ENCODE measurements at places on chromosomes 12 and 14.
A peak's percentile ranks its signal among the peaks of the same experiment; 100 is the strongest.

DNA sequence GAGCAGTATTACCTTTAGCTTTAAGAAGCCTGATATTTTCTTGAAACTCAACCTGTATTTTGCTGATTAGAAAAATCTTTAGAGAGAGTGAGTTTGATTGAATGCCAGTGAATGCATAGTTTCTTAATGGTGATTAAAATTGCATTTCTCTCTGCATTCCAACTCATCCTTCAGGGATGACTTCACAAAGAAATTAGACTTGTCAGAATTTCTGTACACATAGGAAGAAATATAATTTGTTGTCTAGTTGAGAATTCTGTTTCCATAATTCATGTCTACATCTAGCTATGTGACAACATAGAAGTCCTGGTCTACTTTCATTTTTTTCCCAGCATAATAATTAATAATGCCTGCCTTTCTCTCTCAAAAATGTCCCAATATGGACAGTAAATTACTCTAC, 136.6 kb downstream of the OTOGL start:
- no peak for DNase-seq

DNA sequence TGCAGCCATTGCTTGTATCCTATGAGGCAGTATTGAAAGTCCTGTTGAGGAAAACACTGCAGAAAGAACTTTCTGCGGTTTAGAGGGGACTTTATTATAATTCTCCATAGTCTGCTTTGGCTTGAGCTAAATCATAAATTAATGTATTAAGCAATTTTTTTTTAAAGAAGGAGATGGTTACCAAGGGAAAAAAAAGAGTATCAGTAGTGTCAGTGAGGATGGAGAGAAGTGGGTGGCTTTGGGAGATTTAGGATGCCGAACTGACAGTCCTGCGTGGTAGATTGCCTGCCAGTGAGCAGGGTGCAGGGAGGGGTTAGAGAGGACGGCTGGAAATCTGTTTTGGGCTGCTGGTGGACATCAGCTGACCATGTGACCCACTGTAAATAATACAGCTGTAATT, 96.8 kb downstream of the MYRFL start:
- no peak for DNase-seq

- DNase-seq = peak; percentile 59
Observed at GRCh38 chr14:99758121-99758821, 34.9 kb upstream of the EML1 start.

GRCh38 chr12:52976574-52977071, 27.7 kb downstream of the KRT18 start:
- DNase-seq = no peak

DNA sequence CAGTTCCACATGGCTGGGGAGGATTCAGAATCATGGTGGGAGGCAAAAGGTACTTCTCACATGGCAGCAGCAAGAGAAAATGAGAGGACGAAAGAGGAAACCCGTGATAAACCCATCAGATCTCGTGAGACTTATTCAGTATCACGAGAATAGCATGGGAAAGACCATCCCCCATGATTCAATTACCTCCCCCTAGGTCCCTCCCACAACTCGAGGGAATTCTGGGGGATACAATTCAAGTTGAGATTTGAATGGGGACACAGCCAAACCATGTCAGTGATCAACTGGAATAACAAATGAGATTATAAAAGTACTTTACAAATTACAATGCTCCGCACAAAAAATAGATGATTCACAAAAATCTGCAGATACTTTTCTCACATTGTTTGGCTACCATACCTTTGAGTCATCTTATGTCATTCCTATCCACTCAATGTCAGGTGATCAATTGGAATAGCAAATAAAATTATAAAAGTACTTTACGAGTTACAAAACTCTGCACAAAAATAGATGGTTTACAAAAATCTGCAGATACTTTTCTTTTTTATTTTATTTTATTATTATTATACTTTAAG, 338.9 kb downstream of the C12orf50 start:
- no peak for DNase-seq

DNA sequence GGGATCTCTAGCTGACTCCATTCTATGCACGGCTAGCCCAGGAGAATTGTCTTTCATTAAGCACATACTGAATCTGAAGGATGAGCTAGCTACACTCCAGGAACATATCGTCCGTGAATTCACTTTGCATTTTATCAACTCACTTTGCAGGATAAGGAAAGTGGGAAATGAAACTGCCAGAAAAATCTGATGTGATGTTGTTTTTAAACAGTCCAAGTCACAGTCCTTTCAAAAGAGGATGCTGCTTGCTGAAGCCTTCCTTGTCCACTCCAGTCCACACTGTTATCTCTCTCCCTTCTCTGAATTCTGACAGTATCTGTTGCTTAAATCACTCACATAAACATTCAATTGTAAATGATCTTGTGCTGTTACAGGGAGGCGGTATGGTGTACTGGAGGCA, 12.7 kb upstream of the TMCC3 start:
- no peak for DNase-seq

- DNase-seq = no peak
Observed at GRCh38 chr12:95259368-95259767, 41.8 kb downstream of the VEZT start.

DNA sequence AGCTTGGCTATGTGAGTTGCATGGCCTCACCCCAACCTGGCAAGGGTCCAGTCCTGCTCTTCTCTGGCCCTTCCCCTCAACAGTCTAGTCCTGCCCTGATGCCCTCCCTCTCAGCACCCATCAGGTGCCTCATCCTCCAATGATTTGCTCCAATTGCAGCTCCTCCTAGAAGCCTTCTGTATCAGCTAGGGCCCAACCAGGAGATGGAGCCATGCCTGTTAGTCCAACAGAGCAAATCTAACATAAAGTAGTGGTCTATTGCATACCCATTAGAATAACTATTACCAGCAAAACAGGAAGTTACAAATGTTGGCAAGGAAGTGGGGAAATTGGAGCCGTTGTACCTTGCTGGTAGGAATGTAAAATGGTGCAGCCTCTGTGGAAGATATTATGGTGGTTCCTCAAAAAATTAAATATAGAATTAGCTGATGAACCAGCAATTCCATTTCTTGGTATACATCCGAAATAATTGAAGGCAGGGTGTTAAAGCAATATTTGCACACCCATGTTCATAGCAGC, 163.5 kb downstream of the VRK1 start:
- DNase-seq = no peak

DNA sequence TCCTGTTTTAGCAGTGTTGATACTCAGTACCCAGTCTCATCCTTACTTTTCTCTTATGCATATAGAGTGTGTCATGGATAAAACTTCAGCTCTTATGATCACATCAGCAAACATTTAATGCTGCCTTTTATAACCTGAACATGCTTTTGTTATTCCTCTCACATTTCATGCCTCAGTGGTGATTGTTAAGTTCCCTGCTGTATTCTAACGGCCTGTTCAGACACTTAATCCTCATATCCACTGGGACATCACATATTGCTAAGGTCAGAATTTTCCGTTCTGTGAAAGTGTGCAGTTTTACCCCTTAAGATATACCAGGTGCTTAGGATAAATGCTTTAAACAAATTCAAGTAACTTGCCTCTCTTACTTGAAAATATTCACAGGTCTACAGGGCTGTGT, 268.7 kb upstream of the SEL1L start:
- no peak for DNase-seq

DNA sequence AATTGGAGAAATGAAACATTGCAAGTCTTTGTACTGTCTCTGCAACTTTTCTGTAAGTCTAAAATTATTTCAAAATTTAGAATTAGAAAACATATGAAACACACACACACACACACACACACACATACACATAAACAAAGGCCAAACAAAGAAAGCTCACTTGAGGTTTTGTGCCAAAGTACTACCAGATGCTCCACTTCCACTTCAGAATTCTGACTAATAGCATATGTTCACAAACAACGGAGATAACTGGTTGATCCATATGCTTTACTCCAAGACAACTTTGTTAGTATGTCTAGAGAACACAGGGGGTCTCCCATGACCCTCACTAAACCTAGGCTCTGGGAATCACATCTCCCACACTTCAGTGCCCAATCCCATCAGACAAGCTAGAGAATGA, 133.8 kb upstream of the CLEC14A start:
- DNase-seq = peak; percentile 38

GRCh38 chr14:68953196-68953555, 25.9 kb downstream of the ACTN1 start:
- no peak for DNase-seq

DNA sequence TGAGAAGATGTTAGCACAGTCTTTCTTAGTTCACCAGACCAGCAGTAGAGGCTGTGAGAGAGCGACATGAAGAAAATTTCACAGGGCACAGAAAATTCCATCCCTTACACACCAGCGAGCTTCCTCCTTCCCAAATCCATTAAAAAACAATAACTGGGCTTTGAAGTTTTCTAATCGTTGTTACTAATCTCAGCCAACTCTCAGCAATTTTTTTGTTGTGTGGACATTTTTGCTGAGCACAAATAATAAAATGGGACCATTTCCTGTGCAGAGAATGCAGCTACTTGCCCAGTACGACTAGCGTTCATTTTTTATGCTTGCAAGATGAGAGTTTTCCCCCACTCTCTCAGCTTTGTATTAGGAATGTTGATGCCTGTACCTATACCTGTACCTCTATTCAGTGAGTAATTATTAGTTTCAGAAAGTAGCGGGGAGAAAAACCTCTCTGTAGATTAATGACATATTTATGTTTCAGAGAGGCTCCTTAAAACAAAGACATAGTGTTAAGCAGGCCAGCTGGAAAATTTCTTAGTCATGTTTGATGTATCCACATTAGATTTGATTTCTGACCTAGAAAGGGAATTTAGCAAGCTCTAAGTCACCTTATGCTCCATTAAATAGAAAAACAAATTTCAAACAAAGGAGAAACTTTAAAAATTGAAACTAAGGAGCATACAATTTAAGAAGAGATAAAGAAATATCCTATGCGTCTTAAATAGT, 146.5 kb downstream of the SRGAP1 start:
- no peak for DNase-seq

DNA sequence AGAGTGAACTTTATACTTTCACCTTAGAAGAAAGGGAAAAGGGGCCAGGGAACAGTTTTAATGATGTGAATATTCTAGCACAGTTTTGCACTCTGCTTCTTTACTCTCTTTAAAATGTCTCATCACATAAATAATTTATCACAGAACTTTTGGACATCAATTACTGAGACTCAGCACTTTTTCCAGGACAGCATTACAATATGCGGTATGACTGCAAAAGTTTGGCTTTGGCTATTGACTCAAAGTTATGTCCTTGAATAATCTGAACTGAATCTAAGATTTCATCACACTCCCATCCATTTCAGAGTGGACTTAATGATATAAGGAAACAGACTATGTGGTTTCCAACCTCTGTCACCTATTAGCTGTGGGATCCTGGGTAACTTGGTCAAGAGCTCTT, 11.7 kb downstream of the CCER1 start:
- no peak for DNase-seq

DNA sequence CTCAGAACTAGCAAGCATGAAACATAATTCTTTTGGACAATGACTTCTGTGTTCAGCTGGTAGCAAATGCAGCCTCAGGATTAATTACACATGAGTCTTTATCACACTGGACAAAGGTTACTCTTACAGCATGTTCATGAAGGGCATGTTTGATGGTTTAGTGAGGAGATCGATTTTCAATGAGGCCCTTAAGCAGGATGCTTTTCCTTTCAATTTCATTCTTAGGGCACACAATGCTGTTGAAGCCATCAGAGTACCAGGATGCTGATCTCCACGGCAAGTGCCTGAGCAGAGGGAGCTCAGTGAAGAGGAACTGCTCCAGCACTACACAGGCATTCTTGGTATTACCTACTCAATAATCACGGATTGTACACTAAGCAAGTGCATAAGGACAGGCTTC, 542.0 kb downstream of the SNAPC1 start:
- DNase-seq = no peak

DNA sequence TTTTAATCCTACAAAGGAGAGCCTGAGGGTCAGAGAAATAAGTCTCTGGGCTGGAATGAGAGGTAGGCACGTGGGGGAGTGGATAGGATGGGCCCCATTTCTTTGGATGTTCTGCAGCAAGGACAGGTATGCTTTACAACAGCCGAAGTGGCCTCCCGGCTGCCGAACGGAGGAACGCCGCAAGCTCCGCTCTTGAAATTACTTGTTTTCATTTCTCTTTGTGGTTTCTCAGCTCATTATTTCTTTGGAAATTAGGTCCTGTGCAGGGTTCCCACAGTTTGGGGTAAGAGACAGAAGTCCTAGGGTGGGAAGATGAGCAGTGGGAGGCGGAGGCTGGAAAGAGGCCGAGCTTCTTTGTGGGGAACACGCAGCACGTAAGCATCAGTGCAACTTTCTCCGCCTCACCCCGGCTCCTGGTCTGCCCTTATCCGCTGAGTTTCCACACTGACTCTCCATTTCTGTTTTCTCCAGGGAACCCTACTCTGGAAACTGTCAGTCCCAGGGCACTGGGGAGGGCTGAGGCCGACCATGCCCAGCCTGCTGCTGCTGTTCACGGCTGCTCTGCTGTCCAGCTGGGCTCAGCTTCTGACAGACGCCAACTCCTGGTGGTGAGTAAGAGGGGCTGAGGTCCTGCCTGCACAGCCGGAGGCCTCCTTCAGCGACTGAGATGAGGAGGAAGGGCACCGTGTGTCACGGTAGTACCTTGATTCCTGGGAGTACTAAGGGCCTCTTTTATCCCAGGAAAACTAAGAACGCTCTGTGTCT, 2.0 kb downstream of the WNT5B start:
- DNase-seq = no peak

GRCh38 chr14:37139710-37140109, 32.7 kb downstream of the SLC25A21 start:
- no peak for DNase-seq

GRCh38 chr12:89736995-89737394, 28.4 kb upstream of the ATP2B1 start:
- DNase-seq = no peak

GRCh38 chr12:52600071-52600470, 1.2 kb downstream of the KRT72 start:
- no peak for DNase-seq

GRCh38 chr12:122533856-122534255, 6.8 kb downstream of the KNTC1 start:
- DNase-seq = no peak

GRCh38 chr14:74258764-74259035, 19.5 kb downstream of the VSX2 start:
- DNase-seq = no peak

- no peak for DNase-seq
Observed at GRCh38 chr12:54207539-54208294, 18.9 kb upstream of the SMUG1 start.

DNA sequence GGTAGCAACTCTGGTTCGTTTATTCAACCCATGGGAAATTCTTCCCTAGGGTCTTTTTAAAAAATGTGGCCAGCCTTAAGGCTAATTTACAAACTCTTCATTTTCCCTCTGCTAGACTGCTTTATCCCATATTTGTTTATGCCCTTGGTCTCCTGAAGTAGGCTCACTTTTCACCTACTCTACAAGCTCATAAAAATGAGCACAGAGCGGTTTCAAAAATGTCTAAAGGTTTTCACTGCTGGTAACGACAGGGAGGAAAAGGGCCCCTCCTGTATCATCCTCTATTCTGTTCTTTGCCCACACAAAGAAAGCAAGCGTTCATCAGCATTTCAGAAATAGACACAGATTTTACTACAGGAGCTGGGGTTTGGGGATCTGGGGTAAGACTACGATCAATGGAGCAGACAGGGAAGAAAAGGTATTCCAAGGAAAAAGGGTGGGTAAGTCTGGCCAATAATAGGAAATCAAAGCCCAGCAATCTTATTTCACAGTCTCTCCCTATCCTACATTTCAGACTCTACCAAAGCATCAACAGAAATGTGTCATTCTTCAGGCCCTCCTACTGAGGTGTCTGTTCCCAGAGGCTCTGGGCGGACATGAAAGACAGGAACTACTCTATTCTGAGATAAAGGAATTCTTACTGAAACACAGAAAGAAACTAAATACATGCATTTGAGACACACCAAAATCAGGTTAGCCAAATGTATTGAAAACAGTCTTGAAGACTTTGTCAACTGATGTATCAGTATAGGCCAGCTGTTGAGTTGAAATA, 86.4 kb downstream of the SPPL3 start:
- no peak for DNase-seq

Measured in forelimb muscle (tissue), 1 donor.